ENCODE measurements at places on chromosomes 5 and 9.

GRCh38 chr5:150120617-150121447 lies 34.5 kb upstream of the CSF1R start:
- DNase-seq: no peak

GRCh38 chr5:77328930-77329647 lies 118.6 kb downstream of the PDE8B start:
- DNase-seq: no peak

- no peak for DNase-seq
These were observed 110.1 kb upstream of the IRX2 start for GRCh38 chr5:2861605-2862004.

- no peak for DNase-seq
These were observed 546.8 kb downstream of the LRRC70 start for GRCh38 chr5:63125392-63125791.

All from SW 1271 (cell line).